ENCODE measurements at places on chromosomes 7 and 10.
A peak's percentile ranks its signal among the peaks of the same experiment; 100 is the strongest.

- DNase-seq = no peak
These were observed 1.1 kb downstream of the EFCAB10 start for GRCh38 chr7:105580022-105580740.

DNA sequence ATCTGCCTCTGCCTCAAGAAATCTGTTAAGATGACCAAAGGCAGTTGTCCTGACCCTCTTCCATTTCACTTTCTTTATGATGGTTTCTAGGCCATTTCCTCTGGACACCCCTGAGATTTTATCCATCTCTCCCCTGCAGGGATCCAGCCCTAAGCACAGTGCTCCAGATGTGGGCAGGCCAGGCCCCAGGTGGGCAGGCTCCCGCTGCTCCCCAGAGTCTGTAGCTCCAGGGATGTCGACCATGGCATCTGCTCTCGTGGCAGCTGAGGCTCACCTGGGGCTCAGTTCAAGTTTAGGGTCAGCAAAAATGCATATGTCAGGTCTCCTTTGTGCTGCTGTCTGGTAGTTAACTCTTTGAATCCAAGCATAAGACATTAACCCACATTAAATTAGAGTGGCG, 11.8 kb downstream of the CEP41 start:
- no peak for DNase-seq

DNA sequence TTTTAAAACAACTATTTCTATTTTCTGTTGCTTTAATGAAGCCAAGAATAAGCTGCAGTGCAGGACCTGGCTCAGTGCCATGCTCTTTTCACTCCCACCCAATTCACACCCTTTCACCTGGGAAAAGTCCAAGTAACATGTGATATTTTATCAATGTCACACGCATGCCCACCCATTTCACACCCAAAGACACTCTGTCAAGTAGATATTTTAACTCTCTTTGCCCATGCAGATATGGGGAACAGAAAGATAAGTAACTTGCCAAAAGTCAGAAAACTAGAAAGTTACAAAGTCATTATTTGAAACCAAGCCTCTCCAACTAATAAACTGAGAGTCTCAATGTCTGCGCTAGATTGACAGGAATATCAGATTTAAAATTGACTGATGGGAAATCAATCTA, 706.7 kb upstream of the PHF14 start:
- DNase-seq = no peak

GRCh38 chr7:98996150-98996552, 117.8 kb downstream of the TRRAP start:
- no peak for DNase-seq

DNA sequence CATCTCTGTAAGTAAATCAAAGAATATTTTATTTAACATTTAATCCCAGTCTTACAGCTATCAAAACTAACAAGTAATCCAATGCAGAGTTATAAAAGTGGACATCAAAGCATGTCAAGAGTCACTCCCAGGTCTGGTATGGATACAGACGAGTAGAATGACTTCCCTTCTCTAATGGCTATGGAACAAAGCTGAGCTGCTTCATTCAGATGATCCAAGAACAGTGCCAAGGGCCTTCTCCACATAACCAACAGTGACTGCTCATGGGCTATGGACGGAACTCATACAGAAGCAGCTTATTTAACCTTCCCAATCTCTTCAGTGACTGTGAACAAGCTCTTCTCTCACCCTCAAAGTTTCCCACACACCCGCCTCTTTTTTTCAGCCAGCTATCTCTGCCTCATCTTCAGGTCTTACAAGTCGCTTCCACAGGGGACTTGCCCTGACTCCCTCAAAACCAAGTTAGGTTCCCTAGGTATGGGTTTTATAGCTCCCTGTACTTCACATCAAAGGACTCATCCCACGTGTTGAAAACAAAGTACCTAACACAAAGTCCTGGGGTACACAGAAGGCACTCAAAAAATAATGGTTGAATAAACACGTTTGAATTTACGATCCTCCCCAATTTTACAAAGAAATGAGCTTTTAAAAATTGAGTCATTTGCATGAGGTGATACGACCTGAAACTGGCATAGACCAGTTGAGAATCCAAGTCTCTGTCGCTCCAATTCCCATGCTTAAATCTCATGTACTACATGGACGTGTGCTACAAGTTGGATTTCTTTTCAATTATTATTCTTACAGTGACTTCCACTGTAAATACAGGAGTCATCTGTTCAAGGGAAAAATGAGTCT, 3.1 kb downstream of the USP6NL start:
- no peak for DNase-seq

- no peak for DNase-seq
These were observed 80.9 kb downstream of the NT5C2 start for GRCh38 chr10:103111918-103112877.

- DNase-seq = no peak
These were observed 182.0 kb downstream of the KCNMA1 start for GRCh38 chr10:77455561-77455960.

DNA sequence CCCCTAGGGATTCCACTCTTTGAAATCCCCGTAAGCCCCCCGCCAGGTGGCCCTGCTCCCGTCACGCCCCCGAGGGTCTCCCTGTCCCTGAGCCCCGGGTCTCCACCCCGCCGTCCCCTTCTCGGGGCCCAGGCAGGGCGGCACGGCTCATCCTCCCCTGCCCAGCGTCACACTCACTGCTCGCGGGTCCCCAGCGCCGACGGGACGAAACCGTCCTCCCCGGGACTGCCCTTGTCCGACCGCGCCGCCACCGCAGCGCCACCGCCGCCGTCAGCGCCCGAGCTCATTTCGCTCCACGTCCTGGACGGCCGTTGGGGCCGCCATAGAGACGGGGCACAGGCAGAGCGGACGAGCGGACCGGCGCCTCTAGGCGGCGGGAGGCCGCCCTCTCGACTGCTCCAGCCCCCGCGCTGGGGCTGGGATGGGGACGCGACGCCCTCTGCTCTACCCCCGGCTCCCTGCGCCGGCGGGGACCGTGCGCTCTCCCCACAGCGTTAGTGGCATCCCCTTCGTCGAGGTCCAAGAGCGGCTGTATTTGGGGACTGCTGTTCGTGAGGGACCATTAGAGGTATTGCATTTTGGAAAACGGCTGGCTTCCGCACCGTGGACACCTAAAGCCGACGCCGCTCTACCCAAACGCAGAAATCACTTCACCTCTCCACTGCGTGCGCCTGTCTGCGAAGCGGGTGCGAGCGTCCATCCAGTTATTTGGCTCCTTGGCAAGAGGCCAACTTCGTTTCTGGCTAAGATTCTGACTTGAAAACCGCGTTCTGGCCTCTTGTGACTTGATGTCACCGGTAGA, at the start of gene EEF1AKMT2:
TSS of gene EEF1AKMT2 (minus strand) at position 341 of the 802 bp plus-strand sequence. CDS start at position 287, 54 bp downstream.
- peak; percentile 95 for DNase-seq

GRCh38 chr10:59181668-59182067, 5.2 kb downstream of the PHYHIPL start:
- DNase-seq = peak; percentile 93

- DNase-seq = no peak
These were observed 2.7 kb upstream of the PWWP2B start for GRCh38 chr10:132394201-132394811.

GRCh38 chr10:84547616-84548015, 219.2 kb downstream of the CCSER2 start:
- no peak for DNase-seq

DNA sequence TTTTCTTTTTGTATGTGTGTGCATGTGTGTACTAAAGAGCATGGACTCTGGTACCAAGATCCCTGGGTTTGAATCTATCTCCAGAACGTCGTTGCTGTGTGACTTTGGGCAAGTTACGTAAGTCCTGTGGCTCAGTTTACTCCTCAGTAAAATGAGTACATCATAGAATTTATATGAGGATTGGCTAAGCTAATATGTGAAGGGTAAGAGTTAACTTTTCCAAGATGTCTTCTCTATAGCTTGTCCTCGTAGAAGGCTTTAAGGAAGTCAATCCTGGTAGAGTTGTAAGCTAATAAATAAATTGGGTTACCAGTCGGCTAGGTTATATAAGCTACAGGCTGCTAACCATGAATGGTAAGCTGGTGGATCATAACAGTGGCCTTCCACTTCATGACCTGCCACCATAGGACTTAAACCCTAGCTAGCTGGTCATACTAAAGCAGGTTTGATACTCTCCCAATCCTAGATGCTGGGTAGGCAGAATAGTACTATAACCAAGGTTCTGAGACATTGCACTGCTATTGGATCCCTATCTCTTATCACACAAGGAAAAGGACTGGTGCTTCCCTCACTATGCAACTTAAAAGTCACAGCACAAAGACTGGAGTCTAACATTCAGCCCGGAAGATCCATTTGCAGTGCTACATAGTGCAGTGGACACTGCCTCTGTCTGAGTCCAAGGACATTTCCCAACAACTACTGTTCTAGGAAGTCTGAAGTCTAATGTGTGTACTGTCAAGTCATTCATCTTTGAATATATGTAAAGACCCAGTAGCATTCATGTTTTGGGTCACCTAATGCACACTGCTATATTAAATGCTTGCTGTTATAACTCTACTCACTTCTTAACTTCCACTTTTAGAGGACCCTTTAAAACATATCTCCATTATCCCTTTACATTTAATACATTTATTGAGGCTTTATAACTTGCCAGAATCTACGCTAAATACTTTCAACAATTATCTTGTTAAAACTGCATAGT, 156.2 kb downstream of the CRPPA start:
- DNase-seq = no peak

GRCh38 chr10:103168438-103168837, 24.6 kb downstream of the NT5C2 start:
- no peak for DNase-seq

- DNase-seq = no peak
These were observed 181.1 kb downstream of the SKAP2 start for GRCh38 chr7:26683277-26683676.

DNA sequence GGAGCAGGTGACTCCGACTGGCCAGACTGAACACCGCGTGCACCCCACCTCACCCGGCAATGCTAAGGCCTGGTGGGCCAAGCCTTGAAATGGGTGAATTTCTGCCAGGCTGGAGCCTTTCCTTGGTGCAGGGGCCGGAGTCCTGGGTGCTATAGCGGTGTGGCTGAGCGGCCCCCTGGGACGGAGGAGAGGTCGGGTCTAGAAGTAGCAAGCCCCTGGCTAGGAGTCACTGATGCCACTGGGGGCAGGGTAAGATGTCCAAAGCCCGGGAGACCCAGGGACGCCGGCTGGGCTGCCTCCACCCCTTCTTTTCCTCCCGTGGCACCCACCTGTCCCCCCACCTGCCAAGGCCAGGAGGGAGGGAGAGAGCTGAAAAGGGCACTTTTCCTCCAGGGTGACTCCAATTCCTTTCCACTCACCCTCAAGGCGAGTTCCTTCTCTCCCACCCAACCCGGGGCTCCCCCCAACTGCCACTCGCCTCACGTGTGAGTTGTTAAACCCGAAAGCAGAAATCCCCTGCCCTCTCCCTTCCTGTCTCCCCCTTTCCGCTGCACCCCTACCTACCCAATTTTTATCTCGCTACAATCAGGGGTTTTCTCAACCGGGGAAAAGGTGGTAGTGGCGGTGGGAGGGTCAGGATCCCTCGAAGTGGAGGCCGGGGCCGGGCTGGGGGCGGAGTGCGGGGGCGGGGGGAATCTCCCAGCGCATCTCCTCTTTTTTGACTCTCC, 6.0 kb upstream of the GATA3 start:
- DNase-seq = no peak

DNA sequence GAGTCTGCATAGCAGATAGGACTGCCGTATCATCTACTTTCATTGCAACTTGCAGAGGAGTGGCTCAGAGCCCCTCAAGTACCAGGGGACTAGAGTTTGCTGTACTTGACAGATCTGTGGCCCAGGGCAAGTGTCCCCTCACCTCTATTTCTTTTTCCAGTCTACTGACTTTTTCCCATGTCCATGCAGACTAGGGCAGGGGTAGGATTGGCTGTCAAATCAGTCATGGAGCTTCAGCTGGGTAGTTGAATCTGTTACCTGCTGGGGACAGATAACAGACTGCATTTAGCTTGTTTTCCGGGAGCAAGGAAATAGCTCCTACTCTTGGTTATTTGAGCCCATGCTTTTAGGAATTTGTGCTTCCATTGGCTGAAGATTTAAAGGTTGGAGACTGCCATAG, 121.0 kb upstream of the CDK13 start:
- no peak for DNase-seq

DNA sequence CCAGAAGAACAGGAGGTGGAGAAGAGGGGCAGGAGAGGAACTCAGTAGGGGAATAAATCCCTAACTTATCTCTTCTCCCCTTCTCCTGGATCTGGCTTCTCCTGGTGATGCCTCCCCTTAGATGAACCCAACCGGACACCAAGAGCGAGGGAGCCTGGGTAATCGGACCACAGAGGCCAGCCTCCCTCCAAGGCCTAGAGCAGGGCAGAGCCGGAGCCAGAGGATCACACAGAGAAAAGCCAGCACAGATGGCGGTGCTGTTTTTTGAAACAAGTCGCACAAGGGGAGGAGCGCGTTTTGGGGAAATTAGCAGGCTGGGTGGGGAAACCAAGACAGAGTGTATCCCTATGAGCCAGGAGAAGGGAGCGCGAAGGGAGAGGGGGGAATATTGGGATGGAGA, 4.9 kb upstream of the SRRM3 start:
- DNase-seq = no peak

GRCh38 chr10:58318346-58318745, 16.5 kb upstream of the UBE2D1 start:
- DNase-seq = no peak

GRCh38 chr7:44738051-44738723, 10.5 kb upstream of the ZMIZ2 start:
- no peak for DNase-seq

DNA sequence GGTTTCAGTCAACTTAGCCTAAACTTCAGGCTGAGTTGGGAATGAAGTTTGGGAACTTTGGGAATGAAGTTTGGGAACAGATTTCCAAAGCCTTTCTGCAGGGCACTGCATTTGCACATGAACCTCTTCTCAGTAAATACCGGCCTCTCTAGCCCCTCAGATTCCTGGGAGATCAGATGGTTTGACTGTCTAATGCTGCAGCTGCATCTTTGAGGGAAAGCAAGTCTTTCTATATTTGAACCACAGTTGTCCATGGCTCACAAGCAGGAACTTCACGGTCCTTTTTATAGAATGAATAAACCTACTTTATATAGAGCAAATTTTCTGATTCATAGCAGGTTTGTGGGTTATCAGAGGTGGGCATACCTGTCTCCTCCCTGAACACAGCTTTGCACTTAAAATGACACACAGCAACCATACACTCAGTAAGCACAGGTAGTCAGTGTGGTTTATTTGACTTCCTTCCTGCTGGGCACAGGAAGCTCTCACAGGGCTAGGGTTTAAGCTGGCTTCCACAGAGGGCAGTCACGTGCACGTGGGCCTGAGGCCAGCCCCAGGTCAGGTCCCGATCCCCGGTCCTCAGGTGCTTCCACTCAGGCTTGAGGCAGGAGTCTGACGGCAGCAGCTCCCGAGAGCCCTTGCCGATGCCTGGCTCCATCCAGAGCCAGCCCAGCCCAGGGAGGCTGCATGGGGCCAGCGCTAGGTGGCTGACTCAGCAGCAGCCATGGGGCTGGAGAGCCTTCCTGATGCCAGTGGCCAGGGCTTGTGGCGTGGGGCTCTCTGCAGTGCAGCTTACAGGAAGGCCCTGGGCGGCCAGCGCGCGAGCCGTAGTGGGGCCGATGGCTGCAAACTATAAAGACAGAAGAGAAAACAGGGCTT, 12.8 kb upstream of the MMP21 start:
- DNase-seq = no peak

All from spinal cord (tissue), 10 donors.